Activated CD4-positive, alpha-beta T cell treated with anti-CD3 and anti-CD28 coated beads for 36 hours (primary cell): ENCODE measurements at places on chromosomes 1 and 21. TPM values are rescaled to one million over a fixed set of nuclear protein-coding genes. Genes with fewer than 3 reads are reported as not detected.
A peak's percentile ranks its signal among the peaks of the same experiment; 100 is the strongest.

DNA sequence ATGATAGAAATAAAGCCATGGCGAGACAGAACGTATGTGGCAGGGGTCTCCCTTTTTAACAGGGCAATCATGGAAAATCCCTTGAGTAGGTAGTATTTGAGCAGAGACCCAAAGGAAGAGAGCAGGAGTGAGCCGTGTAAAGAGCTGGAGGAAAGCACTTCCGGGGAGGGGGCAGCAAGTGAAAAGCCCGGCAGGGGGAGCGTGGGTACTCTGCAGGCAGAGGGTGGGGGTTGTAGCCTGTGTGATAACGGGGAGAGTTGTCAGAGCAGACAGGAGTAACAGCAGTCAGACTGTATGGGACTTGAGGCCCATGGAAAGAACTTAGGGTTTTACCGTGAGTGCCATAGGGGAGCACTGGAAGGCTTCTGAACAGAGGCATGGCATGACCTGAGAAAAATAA is 51.1 kb upstream of the LDLRAP1 start:
- H3K27ac ChIP-seq, result no peak overlapping the region
- H3K4me1 ChIP-seq, result no peaks in the 10 kb centered on the region
- no peaks in the 10 kb centered on the region for H3K27me3 ChIP-seq
- no peak overlapping the region for H3K4me3 ChIP-seq

SGIP1 gene
- 0.02 TPM for total RNA-seq

DNA sequence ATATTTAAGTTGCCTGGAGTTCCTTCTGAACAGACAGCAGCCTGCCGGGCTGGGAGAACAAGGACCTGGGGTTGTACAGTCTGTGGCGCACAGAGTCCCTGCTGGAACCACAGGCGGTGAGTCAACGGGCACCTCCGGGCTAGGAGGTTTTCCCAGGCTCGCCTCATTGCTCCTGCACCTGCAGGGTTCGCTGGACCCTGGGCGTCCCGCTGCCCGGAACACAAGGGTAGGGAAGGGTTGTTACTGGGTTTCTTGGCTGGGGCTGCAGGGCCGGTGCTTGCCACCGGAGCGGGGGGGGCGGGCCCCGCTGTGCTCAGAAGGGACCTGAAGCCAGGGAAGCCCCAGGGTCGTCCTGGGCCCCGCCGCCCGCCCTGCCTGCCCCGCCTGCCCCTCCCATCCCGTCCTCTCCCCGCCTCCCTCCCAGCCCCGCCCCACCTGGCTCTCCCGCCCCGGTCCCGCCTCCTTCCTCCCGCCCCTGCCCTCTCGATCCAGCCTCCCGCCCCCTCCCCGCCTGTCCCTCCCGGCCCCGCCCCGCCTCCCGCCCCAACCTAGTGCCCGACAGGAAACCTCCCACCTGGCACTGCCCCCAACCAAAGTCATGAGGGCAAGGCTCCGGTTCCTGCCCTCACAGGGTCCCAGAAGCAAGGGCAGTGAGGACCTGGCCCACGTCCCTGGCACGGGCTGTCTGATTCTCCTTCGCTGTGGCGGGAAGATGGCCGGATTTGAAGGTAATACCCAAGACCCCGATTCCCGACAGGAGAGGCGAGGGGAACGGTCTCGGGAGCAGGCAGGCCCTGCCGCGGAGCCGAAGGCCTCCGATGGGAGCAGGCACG is 6.8 kb downstream of the JMJD4 start:
- peaks cover 16% of the 10 kb centered on the region for H3K4me1 ChIP-seq
- peak overlapping the region; percentile 76 for H3K4me3 ChIP-seq
- peaks cover 3% of the 10 kb centered on the region for H3K27me3 ChIP-seq
- peak overlapping the region; percentile 81 for H3K27ac ChIP-seq
- H3K36me3 ChIP-seq, result peaks cover under 1% of the 10 kb centered on the region

GRCh38 chr1:99230695-99231094 is 33.6 kb upstream of the PLPPR4 start:
- H3K27me3 ChIP-seq, result no peaks in the 10 kb centered on the region
- H3K4me3 ChIP-seq, result no peak overlapping the region
- H3K36me3 ChIP-seq, result no peaks in the 10 kb centered on the region
- no peak overlapping the region for H3K27ac ChIP-seq
- no peak for DNase-seq

ADGRB2 gene
- total RNA-seq, result 1.2 TPM

GRCh38 chr1:235841938-235842545 is 24.7 kb downstream of the LYST start:
- peaks cover 22% of the 10 kb centered on the region for H3K36me3 ChIP-seq
- H3K27ac ChIP-seq, result no peak overlapping the region
- H3K4me1 ChIP-seq, result peaks cover 31% of the 10 kb centered on the region
- no peak for DNase-seq

DNA sequence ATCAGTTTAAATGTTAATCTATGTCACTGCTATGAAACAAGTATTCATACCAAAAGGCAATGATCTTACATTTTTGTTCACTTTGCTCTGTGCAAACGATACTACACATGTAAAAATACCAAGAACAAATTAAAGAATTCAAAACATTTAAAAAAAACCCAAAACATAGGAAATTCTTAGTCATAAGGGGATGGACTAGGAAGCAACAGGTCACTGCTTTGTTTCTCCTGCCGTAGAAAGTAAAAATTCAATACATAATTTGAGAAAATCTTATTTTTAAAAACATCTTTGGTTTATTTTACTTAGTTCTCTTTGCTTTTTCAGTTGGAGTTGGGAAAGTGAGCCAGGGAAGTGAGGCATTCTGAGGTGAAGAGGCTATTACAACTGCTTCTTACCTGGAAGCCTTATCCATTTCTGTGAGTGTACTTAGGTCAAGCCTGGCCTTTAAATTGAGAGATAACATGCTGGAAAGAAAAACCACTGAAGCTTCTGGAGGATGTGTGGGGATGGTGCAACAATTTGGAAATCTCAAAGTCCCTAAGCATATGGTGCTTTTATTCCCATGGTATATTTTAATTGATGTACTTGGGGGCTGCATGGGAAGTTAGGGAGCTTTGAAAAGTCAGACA is 183.5 kb downstream of the CDC42BPA start:
- DNase-seq, result no peak
- no peak overlapping the region for H3K27ac ChIP-seq
- no peak overlapping the region for H3K4me3 ChIP-seq
- no peaks in the 10 kb centered on the region for H3K36me3 ChIP-seq
- H3K4me1 ChIP-seq, result no peaks in the 10 kb centered on the region

GRCh38 chr1:16615253-16616252 is 2.2 kb upstream of the NBPF1 start:
- no peaks in the 10 kb centered on the region for H3K27me3 ChIP-seq
- H3K4me1 ChIP-seq, result no peaks in the 10 kb centered on the region
- H3K36me3 ChIP-seq, result no peaks in the 10 kb centered on the region
- no peak overlapping the region for H3K27ac ChIP-seq

DNA sequence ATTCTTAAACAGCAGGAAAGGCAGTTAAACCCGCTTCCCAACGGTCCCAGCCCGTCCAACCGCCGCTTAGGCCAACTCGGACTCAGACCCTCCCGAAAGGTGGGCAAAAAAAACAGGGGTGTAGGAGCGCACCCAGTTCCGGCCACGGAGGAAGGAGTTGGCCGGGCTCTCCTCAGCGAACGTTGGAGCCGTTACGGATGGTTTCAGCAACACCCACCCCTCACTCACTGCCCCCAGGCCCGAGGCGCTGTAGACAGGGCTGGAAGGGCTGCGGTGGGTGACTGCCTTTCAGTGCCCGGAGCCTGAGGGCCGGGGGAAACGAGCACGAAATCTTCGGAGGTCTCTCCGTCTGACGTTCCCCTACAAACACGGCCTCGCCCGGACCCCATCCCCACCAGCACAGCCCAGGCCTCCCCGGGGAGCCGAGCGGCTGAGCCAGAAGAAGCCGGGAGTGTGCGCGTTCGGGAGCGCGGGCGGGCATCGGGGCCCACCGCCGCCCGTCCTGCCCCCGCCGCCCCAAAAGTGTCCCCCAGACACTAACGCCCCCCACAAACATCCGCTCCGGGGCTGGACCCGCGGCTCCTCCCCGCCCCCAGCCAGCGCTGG is 1.3 kb downstream of the KDM5B start:
- peak; percentile 55 for DNase-seq
- H3K27ac ChIP-seq, result peak overlapping the region; percentile 94
- H3K4me1 ChIP-seq, result peaks cover 70% of the 10 kb centered on the region
- peak overlapping the region; percentile 82 for H3K4me3 ChIP-seq
- H3K27me3 ChIP-seq, result peaks cover 8% of the 10 kb centered on the region

DNA sequence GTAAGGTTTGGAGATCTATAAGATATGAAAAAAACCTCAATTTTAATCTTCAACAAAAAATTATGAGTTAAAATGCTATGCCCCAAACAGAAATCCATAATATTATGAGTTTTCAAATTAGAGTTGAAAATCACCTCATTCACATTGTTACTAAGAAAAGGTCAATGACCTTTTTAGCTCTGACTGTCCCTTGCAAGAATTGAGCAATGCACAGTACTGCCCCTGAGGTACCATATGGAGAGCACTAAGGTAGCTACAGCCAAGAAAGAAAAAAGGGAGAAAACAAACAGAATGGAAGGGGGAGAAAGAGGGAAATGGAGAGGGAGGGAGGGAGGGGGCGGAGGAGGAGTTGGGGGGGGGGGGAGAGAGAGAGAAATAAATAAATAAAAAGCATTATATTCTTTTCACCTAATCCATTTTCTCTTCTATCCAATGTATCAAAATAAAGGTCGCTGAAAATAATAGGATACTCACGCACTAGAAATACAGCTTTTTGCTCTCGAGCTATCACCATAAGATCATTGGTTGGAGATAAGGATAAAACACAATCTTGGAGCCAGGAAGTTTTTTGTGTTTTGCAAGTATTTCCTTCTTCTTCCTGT is 58.8 kb downstream of the RAB3GAP2 start:
- H3K27me3 ChIP-seq, result no peaks in the 10 kb centered on the region
- H3K27ac ChIP-seq, result no peak overlapping the region
- peaks cover 6% of the 10 kb centered on the region for H3K4me1 ChIP-seq
- DNase-seq, result no peak
- no peak overlapping the region for H3K4me3 ChIP-seq

DNA sequence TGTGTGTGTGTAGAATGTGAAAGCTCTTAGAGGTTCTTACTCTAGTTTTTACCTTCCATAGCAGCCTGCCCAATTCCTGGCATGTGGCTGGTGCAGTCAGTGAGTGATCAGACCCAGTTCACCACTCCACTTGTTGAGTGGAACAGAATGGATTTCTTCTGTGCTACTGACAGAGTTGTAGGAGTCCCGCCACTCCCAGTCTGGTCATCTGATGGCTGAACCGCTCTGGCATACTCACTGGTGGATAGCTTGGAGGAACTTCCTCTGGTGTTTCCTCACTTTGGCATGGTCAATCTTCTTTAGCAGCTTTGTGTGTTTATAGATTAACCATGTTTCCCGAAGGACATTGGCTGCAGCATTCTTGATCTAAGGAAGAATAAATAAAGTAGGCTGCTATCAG is 106.7 kb upstream of the ADAR start:
- H3K27ac ChIP-seq, result no peak overlapping the region
- no peaks in the 10 kb centered on the region for H3K36me3 ChIP-seq
- H3K4me3 ChIP-seq, result no peak overlapping the region
- no peaks in the 10 kb centered on the region for H3K27me3 ChIP-seq
- DNase-seq, result peak; percentile 32

DNA sequence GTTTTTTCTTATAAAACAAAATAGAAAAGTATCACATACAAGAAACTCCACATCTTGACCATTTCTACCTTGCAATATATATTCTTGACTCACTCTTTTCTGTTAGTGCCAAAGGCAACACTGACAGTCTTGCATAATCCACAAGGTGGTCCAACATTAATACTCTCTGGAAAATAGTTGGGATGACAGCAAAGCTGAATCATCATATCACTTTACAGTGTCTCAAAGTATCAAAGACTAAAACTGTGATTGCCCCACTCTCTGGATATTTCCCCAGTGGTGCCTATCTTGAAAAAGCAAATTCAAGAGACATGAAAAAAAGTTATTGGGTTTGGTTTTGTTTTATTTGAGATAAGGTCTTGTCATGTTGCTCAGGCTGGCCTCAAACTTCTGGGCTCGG is 14.6 kb upstream of the TGFBR3 start:
- H3K4me3 ChIP-seq, result no peak overlapping the region
- H3K27me3 ChIP-seq, result peaks cover 7% of the 10 kb centered on the region
- H3K4me1 ChIP-seq, result peaks cover 4% of the 10 kb centered on the region
- H3K36me3 ChIP-seq, result no peaks in the 10 kb centered on the region
- no peak overlapping the region for H3K27ac ChIP-seq

GRCh38 chr21:46368533-46369285 is 44.8 kb downstream of the PCNT start:
- peak overlapping the region; percentile 31 for H3K4me3 ChIP-seq
- H3K36me3 ChIP-seq, result peaks cover 36% of the 10 kb centered on the region
- H3K27me3 ChIP-seq, result no peaks in the 10 kb centered on the region
- peak overlapping the region; percentile 86 for H3K27ac ChIP-seq
- peaks cover 16% of the 10 kb centered on the region for H3K4me1 ChIP-seq
- DNase-seq, result peak; percentile 72

LCE1B gene
- total RNA-seq, result not detected
